ENCODE measurements at places on chromosomes 3 and 15.

- no peak for DNase-seq
These were observed 886.8 kb downstream of the VGLL3 start for GRCh38 chr3:86104154-86104553.

DNA sequence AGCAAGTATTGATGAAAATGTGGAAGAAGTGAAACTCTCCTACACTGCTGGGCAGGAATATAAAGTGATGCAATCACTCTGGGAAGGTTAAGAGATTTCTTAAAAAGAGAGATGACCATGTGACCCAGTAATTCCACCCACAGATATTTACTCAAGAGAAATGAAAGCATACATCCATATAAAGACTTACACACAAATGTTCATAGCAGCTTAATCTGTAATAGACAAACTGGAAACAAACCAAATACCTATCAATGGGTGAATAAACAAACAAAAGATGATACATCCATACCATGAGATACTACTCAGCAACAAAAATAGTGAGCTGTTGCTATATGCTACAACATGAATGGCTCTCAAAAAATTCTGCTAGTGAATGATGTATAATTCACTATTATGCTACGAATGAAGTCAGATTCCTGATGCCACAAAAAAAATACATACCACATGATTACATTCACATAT lies 463.3 kb downstream of the MAGI1 start:
- DNase-seq = peak; percentile 23

DNA sequence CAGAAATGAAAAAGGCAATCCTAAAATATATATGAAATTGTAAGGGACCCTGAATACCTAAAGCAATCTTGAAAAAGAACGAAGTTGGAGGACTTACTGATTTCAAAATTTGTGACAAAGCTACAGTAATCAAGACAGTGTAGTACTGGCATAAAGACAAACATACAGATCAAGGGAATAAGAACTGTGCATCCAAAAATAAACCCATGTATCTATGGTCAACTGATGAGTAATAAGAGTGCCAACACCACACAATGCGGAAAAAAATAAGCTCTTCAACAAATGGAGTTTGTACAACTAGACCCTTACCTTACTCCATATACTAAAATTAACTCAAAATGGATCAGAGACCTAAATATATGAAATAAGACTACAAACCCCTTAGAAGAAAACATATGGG lies 29.6 kb downstream of the GSK3B start:
- no peak for DNase-seq

GRCh38 chr15:40430271-40430805 lies 10.4 kb upstream of the BAHD1 start:
- DNase-seq = peak; percentile 53

GRCh38 chr15:89052474-89052873 lies 35.8 kb upstream of the ABHD2 start:
- DNase-seq = peak; percentile 68

DNA sequence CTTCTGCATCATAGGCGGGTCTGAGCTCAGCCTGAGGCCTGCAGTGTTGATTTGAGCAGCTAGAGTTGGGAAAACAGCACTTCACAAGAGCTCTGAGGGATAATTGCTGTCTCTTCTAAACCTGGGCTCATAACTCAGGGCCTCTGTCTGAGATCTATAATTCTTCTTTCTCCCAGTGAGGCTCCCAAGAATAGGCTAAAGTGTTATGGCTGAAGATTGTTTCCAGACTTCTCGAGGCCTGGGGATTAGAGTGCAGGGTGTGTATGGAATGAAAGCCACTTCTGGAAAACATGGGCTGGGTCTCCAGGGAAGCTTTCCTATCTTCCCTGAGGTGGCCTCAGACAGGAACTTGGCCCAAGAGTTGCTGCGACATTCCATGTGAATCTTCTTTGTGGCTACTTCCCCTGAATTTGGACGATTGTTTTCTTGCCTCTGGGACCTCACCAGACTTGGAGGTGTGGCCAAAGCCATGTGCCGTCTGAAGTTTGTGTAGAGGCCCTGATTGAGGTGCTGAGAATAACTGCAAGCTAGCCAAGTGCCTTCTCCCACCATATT lies 26.5 kb downstream of the MTMR14 start:
- no peak for DNase-seq

GRCh38 chr3:9146367-9147071 lies 102.9 kb downstream of the SRGAP3 start:
- DNase-seq = no peak

- no peak for DNase-seq
These were observed 118.1 kb downstream of the ZNF621 start for GRCh38 chr3:40642812-40643211.

DNA sequence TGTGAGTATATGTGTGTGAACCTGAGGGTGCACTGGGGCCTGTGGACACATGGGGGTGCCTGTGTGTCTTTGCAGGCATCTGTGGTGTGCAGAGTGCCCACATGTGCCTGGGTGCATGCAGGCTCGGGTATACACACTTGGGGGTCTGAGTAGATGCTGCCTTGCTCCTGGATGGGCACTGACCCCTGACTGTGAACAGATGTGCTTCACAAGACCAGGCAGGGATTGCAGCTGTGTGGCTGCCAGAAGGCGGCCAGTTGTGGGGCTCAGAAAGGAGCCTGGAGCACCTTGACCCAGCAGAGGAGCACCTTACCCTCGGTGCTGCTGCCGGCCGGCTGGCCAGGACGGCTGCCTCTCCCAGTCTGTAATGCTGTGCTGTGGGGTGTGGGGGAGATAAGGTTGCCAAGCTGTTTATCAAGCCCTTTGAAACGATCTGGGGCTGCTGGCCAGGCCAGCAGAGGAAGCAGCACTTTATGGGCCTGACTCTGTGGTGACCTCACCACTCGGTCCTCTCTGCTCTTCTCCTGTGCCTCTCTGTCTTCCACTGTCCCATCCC lies 55.5 kb upstream of the MRPS22 start:
- no peak for DNase-seq

GRCh38 chr3:158744567-158745288 lies 12.5 kb upstream of the RARRES1 start:
- no peak for DNase-seq

DNA sequence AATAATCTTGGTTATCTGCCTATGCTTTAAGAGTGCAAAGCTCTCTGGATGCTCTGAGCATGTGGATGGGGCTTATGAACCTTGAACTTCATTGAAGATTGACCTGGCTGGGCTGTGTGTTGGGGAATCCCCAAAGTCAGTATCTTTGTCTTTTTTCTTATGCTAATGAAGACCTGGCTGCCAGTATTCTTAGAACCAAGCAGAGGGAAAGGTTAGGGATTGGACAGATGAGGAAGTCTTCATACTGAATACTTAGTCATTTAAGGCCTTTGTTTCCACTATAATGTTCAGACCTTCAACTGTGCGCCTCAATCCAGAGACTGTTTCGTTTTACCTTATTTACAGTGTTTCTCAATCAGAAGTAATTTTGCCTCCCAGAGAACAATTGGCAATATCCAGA lies 42.5 kb upstream of the CMTM7 start:
- no peak for DNase-seq

GRCh38 chr15:65343374-65343981 lies 34.3 kb downstream of the IGDCC3 start:
- DNase-seq = no peak

- no peak for DNase-seq
These were observed 153.5 kb downstream of the FNDC3B start for GRCh38 chr3:172192830-172193415.

DNA sequence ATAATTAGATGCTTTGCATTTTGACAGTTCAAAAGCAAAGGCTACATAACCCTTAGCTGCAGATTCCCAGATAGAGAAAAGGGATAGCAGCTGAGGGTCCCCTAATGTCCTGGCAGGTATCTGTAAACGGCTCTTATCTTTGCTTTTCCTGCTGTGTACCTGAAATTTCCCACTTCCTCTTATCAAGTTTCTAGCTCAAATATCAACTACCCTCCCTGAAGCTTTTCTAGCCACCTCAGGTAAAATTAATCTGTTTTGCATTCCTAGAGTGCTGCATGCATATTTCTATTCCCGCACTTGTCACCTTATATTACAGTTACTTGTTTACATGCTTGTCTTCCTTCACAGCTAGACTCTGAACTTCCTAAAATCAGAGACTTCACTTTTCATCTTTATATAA lies 55.6 kb upstream of the STXBP5L start:
- no peak for DNase-seq

- DNase-seq = peak; percentile 61
These were observed 14.3 kb upstream of the TNFAIP8L3 start for GRCh38 chr15:51108933-51109550.

GRCh38 chr3:76615719-76616118 lies 424.2 kb upstream of the ROBO2 start:
- peak; percentile 5 for DNase-seq

- no peak for DNase-seq
These were observed 29.9 kb downstream of the MKRN3 start for GRCh38 chr15:23595368-23595767.

- DNase-seq = no peak
These were observed 119.9 kb upstream of the TJP1 start for GRCh38 chr15:29942143-29942542.

DNA sequence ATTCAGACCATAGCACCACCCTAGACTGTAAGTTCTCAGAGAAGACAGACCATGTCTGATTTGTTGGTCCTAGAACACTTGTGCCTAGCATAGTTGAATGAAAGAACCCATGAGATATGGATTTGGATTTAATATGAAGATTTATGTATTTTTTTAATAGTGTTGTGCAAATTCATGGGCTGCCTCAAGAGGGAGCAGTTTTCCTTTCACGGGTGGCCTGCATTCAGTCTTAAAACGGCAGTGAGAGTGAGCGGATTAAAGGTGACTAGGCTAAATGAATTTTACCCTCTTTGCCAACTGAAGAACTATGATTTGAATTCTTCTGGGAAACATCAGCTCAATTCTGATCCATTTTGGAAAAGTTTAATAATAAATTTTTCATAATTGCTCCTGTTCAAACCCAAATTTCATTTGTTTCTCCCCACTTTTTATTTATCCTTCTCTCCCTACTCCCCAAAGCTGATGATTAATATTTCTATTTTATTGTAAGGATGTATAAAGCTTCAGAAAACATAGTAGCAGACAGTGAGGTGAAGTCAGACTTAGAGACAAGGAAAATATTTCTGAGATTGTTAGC lies 67.3 kb downstream of the MORC1 start:
- DNase-seq = peak; percentile 8

- peak; percentile 92 for DNase-seq
These were observed 20.3 kb downstream of the PPCDC start for GRCh38 chr15:75043509-75044257.

DNA sequence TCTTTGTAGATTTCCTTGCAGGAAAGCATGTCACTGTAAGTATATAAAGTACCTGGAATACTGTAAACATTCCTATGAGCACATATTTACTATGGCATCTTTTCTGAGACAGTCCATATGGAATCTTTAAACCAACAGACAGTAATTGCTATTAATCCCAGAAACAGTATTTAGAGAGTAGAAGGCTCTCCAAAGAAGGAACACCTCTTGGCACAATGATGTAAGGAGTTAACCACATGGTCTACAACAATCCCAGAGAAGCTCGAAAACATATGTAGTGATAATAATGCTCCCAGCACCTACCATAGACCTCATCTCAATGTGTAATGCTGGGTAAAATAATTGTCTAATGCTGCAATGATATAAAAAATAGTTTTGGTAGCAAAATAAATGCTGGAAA lies 95.8 kb upstream of the IL12A start:
- DNase-seq = no peak

GRCh38 chr15:73624530-73624929 lies 8.7 kb downstream of the NPTN start:
- DNase-seq = no peak

DNA sequence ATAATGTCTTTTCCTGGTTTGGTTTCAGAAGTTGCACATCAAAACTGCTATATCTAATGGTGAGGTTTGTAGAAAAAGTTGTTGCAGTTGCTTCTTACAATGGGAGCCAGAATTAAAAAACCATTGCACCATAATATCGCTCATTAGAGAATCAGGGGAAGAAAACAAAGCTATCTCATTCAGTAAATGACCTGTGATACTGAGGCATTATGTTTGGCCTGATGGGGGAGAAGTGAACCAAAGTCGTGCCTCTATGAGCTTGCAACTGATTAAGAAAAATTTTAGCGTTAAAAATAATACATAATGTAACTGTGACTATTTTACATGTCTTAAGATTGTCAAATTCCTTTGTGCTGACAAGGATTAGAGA lies 60.2 kb upstream of the ARHGEF26 start:
- no peak for DNase-seq

GRCh38 chr3:23390989-23391553 lies 187.9 kb downstream of the UBE2E2 start:
- no peak for DNase-seq

DNA sequence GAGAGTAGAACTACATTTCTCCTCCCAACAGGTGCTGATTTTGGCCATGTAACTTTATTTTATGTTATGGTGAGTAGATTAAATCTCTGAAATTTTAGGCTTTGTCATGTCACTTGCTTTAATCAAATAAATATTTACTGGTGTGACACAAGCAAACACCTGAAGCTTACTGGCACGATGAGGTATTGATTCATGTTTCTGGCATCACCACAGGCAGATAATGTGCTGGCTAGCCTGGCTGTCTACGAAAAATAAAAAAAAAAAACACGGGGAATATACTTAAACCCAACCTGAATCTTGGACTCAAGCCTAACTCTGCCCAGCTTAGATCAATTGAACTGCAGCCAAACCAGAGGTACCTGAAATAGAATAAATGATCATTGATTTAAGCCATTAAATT lies 65.6 kb upstream of the CADM2 start:
- DNase-seq = no peak

GRCh38 chr3:123421353-123422174 lies 27.3 kb downstream of the ADCY5 start:
- no peak for DNase-seq

DNA sequence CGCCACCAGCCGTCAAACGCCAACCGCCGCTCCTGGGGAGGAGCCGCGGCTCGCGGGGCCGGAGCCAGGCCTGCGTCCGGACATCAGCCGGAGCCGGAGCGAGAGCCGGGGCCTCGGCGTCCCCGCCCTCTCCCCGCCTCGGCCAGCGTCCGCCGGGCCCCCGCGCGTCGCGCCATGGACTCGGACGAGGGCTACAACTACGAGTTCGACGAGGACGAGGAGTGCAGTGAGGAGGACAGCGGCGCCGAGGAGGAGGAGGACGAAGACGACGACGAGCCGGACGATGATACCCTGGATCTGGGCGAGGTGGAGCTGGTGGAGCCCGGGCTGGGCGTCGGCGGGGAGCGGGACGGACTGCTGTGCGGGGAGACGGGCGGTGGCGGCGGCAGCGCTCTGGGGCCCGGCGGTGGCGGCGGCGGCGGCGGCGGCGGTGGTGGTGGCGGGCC lies 359 bp downstream of the ARIH1 start:
- DNase-seq = no peak

DNA sequence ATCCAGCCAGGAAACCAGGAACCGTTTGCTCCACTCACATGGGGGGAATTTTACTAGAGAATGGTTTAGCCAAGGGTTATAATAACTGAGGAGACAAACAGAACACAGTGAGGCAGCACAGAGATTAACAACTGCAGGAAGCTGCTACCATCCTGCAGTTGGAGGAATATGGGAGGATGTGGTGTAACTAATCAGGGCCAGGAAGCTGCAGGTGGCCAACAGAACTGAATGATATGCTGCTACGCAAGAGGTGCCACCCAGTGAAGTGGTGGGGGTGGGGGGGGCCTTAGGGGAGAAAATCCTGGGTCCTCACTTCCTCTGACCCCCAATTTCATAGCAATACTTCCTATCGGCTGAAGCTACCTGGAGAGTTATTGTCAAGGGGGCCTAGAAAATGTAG lies 306.4 kb upstream of the STT3B start:
- DNase-seq = no peak

GRCh38 chr3:15768421-15769255 lies 29.1 kb downstream of the ANKRD28 start:
- peak; percentile 73 for DNase-seq

- no peak for DNase-seq
These were observed 1.0 kb upstream of the FSTL1 start for GRCh38 chr3:120451806-120452205.

Data from AG08396 (cell line).